ENCODE measurements at places on chromosomes 3 and 15.

DNA sequence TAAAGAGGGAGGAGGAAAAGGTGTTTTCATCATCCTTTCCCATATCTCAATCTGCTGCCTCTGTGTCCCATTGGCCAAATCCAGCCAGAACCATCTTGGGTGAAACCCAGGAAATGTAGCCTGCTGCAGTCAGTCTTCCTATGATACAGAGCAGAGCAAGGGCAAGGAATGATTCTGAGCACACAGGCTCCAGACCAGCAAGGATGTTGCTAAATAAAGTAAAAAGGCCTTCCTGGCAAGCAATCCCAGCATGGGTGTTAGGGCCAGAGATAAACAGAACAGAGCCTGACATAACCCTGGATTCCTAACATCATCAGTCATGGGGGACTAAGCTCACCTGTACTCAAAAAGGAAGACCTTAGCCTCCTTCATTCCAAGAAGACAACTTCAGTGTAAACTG lies 90.7 kb upstream of the AGTR1 start:
- no peak for DNase-seq

- DNase-seq, result no peak
These were observed 568.6 kb downstream of the TAFA4 start for GRCh38 chr3:68363796-68364195.

DNA sequence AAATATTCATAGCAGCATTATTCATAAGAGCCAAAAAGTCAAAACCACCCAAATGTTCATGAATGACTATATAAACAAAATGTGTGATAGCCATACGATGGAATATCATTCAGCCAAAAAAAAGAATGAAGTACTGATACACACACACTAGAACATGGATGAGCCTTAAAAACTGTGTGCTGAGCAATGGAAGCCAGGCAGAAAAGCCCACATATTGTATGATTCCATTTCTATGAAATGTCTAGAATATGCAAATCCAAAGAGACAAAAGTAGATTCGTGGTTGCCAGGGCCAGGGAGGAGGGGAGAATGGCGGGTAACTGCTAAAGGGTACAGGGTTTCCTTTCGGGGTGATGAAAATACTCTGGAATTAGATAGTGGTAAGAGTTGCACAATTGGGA lies 37.2 kb upstream of the LINGO1 start:
- DNase-seq, result no peak

DNA sequence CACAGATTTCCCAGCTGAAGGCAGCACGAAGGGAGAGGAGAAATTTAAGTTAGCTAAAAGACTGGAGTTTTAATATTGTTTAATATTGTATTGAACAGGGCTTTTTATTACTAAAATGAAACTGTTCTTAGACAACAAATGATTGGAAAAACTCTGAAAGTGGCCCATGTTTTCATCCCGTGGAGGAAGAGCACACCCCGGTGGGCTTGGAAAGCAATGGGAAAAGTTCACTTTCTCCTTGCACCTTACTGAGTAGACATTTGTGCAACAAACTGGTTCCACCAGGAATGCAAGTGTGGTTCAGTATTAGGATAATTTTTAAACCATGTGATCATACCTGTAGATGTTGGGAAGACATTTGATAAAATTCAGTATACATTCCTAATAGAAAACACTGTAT lies 8.2 kb upstream of the ESYT3 start:
- DNase-seq, result no peak

DNA sequence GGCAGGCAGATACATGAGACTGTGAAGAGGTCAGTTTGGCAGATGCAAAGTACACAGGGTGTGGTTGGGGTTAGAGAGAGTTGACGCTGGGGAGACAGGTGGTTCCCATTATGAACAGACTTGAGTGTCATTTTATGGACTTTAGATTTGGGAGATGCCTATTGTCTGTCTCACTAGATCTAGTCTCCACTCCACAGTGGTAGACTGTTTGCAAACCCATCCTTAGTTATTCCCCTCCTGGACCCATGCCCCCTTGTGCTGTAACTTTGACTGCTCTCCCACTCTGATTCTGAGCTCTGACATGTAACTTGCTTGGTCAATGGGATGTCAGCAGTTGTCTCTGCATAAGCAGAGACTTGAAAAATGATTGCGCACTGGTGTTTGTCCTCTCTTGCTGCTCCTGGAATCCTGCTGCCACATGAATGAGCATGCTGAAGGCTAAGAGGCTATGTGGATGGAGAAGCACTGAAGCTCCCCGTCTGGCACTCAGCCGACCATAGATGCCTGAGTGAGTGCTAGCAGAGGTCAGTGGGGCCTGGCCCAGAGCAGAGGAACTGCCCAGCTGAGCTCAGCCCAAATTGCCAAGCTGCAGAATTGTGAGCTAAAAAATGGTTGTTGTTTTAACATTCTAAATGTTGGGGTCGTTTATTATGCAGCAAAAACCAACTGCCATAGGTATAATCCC lies 88.2 kb downstream of the FAM43A start:
- no peak for DNase-seq

- no peak for DNase-seq
These were observed 182.7 kb upstream of the GADL1 start for GRCh38 chr3:31077021-31077601.

- no peak for DNase-seq
These were observed 23.0 kb downstream of the TBC1D2B start for GRCh38 chr15:78054518-78054917.

DNA sequence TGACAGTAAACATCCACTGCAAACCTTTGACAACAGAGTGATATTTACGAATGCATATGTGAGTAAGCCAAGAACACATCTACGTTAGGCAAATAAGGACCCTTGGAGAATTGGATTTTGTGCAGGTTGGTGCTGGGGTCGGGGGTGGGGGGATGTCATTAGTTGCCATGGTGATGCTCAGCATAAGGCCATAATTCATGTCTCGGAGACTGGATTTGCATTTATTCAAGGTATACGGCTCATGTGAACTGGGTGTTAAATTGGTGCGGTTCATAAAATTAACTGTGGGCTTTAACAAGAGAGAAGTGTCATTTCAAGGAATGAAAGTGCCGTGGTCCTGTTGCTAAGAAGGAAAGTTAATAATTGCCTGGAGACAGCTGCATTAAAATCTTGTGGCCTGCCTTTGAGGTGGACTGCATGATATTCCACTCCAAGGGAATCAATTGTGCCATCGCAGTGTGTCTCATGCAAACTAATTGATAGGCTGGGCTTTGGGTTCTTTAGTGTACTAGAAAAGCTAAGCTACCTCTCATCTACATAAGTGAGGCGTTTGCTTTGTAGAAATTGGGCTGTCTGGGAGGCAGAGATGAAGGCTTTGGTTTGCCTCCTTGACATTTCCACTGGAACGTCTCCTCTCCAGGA lies 228.9 kb upstream of the FEZF2 start:
- DNase-seq, result no peak

DNA sequence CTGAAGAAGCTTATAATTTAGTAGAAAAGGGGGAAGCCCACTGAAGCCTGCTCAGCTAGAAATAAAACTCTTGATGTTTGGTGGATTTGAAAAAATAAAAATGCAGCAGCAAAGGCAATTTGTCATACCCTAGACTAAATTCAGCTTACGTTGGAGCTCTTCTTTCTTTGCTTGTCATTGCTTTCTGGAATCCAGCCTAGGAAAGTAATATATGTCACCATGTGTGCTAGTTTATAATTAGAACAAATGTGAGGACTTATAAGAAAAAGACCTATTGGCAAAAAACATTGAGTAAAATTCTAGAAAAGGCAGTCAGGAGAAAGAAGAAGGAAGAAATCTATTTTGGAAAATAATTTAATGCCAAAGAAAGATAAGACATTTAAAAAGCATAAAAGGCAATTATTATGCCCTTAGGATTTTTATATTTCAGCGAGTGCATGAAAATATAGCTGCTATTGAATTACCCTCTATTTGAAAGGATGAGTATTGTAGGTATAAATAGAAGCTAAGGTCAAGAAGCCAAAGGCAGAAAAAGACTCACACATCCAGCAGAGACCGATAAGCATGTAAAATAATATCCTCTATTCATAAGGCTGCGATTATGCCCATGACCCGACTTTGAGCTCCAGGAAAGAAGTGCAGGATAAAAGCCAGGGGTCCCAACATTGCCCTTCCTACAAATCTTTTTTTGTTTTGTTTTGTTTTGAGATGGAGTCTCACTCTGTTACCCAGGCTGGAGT lies 10.6 kb upstream of the BTBD1 start:
- DNase-seq, result no peak

DNA sequence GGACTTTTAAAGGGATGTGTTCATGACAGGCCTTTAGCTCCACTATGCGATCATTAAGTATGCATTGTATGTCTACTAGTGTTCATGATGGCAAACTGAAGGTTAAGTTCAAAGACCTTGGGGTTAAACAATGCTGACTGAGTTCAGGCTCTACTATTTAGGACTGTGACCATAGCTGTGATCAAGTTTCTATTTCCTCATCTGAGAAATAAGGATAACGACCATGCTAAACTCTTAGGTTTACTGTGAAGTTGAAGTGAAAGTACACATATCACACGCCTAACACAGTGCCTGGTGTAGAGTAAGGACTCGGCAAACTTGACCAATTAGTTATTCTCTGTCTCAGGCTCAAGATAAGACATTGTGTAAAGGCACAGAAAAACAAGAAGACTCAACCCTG lies 243.2 kb downstream of the MBNL1 start:
- no peak for DNase-seq

GRCh38 chr3:14312375-14312774 lies 90.0 kb upstream of the SLC6A6 start:
- DNase-seq, result no peak

All from stimulated activated CD4-positive, alpha-beta T cell treated with anti-CD3 and anti-CD28 coated beads, Interleukin-15, amount 100 ng/mL, for 1 hour (primary cell).